ENCODE measurements at places on chromosomes 4 and X. TPM values are rescaled to one million over a fixed set of nuclear protein-coding genes. Genes with fewer than 3 reads are reported as not detected.
A peak's percentile ranks its signal among the peaks of the same experiment; 100 is the strongest.

Gene CLTRN
- 1.6 TPM for polyA plus RNA-seq

Gene MTNR1A
- 0.16 TPM for polyA plus RNA-seq

Gene FANCB
- 0.51 TPM for polyA plus RNA-seq

DNA sequence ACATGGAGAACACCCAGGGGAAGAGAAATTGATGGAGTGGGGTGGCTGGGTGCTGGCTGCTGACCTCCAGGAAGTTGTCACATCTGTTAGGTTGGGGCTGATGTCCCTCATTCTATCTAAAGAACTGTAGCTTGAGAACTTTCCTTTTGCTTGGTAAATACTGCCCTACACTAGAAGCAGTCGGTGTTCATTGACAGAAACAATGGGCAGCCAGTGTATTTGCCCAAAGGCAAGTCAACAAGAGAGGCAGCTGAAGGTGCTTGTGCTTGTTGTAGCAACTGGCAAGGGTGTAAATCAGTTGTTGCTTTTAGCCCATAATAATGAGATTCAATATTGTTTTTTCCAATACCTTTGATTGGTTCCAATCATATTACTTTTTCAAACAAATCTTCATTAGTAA lies 956 bp downstream of the TMEM154 start:
- H3K4me3 ChIP-seq: no peak overlapping the region
- H3K36me3 ChIP-seq: no peaks in the 10 kb centered on the region
- peaks cover 7% of the 10 kb centered on the region for H3K4me1 ChIP-seq
- DNase-seq: no peak

Gene KDR
- polyA plus RNA-seq: 21.1 TPM

DNA sequence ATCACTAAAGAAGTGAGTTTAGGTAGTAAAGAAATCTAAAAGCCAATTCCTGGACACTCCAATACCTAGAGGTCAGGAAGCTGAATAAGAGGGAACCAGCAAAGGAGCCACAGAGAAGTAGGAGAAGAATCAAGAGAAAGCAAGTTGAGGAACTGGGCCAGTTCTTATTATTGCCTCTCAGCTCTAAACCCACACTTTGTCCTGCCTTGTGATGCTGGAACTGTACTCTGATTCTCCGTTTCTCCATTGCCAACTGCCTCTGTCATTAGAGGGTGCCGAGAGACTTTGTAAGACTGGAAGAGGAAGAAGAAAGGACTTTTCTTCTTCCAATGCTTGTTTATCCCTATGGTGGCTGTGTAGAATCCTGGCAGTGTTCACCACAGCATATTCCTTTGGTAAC lies 38.6 kb downstream of the NSUN7 start:
- no peaks in the 10 kb centered on the region for H3K27me3 ChIP-seq
- H3K4me1 ChIP-seq: no peaks in the 10 kb centered on the region
- H3K36me3 ChIP-seq: no peaks in the 10 kb centered on the region
- H3K27ac ChIP-seq: no peak overlapping the region

GRCh38 chr4:112140536-112140935 lies 4.7 kb upstream of the FAM241A start:
- H3K36me3 ChIP-seq: no peaks in the 10 kb centered on the region
- DNase-seq: no peak
- H3K27me3 ChIP-seq: no peaks in the 10 kb centered on the region
- H3K4me1 ChIP-seq: no peaks in the 10 kb centered on the region
- no peak overlapping the region for H3K4me3 ChIP-seq

GRCh38 chrX:9598344-9598743 lies 133.5 kb downstream of the TBL1X start:
- DNase-seq: no peak
- H3K36me3 ChIP-seq: no peaks in the 10 kb centered on the region
- no peaks in the 10 kb centered on the region for H3K27me3 ChIP-seq
- no peak overlapping the region for H3K27ac ChIP-seq
- no peaks in the 10 kb centered on the region for H3K4me1 ChIP-seq

Gene TMPRSS11A
- polyA plus RNA-seq: not detected

Gene PDE6B
- 2.7 TPM for polyA plus RNA-seq

GRCh38 chrX:108384783-108385182 lies 53.4 kb downstream of the COL4A6 start:
- H3K27ac ChIP-seq: no peak overlapping the region
- no peaks in the 10 kb centered on the region for H3K4me1 ChIP-seq
- peaks cover 18% of the 10 kb centered on the region for H3K27me3 ChIP-seq
- DNase-seq: no peak
- no peaks in the 10 kb centered on the region for H3K36me3 ChIP-seq
- H3K4me3 ChIP-seq: no peak overlapping the region

Gene TMSB15B
- polyA plus RNA-seq: 3.3 TPM

DNA sequence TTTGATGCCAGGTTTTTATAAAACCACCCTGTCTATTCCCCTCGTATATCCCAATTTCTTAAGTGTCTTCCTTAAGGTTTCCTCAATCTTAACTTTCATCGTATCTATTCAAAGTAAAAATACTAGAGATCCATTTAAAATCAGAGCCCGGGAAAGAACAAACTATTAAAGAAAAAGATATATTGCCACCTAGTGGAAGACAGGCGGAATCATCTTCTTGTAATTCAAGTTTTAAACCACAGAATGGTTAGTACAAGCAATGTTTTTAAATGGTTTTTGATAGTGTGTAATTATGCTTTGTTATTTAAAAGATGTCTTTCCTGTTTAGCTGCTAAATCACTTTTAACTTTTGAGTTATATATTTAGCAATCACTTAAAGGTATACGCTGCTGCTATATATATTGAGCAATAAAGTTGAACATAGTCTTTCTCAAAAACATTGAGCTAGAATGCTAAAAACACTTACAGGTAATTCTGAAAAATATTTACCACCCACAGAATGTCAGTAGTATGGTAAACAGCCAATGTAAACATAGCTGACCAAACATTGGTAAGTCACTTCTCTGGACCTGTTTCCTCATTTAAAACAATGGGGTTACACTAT lies 18.2 kb downstream of the PRDM8 start:
- no peak for DNase-seq
- peaks cover 26% of the 10 kb centered on the region for H3K27me3 ChIP-seq
- no peak overlapping the region for H3K27ac ChIP-seq
- no peaks in the 10 kb centered on the region for H3K36me3 ChIP-seq
- no peak overlapping the region for H3K4me3 ChIP-seq

DNA sequence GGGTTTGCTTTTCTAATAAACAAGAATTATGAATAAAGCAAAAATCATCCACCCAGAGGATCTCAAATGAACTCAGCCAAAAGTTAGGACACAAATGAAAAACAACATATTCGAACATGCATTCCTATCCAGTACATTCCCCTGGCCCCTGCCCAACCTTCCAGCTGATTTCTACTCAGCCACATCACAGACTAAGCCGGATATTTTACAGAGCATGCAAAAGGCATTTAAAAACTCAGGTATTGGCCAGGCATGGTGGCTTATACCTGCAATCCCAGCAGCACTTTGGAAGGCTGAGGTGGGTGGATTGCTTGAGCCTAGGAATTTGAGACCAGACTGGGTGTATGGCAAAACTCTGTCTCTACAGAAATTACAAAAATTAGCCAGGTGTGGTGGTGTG lies 54.6 kb downstream of the RELL1 start:
- no peak overlapping the region for H3K4me3 ChIP-seq
- no peaks in the 10 kb centered on the region for H3K27me3 ChIP-seq
- peaks cover 10% of the 10 kb centered on the region for H3K36me3 ChIP-seq
- H3K27ac ChIP-seq: no peak overlapping the region

Gene MAOA
- 70.0 TPM for polyA plus RNA-seq

DNA sequence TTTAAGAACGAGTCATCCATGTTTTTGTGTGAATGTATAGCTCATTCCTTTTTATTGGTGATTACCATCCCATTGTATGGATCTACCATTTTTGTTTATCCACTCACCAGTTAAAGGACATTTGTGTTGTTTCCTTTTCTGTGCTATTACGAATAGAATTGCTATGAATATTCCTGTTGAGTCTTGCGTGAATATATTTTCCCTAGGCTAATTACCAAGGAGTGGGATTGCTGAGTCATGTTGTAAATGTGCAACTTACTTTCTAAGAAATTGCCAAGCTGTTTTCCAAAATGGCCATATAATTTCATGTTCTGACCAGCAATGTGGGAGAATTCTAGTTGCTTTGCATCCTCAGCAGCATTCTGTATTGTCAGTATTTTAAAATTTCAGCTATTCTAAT lies 51.3 kb downstream of the YIPF6 start:
- H3K27me3 ChIP-seq: no peaks in the 10 kb centered on the region
- H3K4me1 ChIP-seq: no peaks in the 10 kb centered on the region
- H3K36me3 ChIP-seq: no peaks in the 10 kb centered on the region
- H3K4me3 ChIP-seq: no peak overlapping the region

DNA sequence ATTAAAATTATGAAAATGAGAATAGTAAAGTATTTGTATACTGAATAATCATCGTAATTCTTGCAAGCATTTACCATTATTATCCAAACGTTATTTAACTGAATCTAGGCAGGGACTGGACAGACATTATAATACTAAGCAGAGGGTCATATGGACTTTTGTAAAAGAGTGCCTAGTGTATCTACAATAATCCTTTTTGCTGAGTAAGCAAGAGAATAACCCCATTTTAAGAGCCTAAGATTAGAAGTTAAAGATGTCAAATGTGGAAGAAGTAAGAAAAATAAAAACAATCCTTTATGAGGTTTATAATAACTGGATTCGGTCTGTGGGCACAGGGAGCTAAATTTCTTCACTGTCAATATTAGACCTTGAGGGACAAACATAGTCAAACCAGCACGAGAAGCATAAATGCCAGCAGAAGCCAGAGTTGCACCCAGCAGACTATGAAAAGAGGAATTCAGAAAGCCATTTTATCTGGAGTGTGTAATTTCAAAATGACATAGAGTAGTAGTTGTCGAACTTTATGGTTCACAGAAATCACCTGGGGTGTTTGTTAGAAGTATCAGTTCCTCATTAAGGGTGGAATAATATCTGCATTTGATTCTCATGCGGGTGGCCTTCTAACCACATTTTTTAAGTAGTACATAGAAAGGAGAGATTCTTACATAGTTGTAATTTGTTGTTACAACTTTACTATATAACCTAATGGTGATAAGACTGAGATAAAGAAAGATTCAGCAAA lies 39.7 kb upstream of the DCLK2 start:
- no peak overlapping the region for H3K4me3 ChIP-seq
- H3K36me3 ChIP-seq: no peaks in the 10 kb centered on the region

DNA sequence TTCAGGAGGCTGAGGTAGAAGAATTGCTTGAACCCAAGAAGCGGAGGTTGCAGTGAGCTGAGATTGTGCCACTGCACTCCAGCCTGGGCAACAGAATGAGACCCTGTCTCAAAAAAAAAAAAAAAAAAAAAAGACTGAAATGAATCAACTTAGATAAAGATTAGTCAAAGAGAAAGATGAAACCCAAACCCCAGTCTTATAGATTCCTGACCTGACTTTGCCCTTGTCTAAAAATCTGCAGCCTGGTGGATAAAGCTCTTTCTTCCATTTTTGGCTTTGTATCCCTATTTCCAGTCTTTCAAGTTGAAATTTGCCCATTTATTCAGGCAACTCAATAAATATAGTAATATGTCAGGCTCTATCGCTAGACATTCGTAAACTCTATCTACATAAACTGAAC lies 39.3 kb upstream of the SPINK2 start:
- H3K36me3 ChIP-seq: no peaks in the 10 kb centered on the region
- H3K4me3 ChIP-seq: no peak overlapping the region
- no peak for DNase-seq

Gene HSD17B13
- 3.1 TPM for polyA plus RNA-seq

DNA sequence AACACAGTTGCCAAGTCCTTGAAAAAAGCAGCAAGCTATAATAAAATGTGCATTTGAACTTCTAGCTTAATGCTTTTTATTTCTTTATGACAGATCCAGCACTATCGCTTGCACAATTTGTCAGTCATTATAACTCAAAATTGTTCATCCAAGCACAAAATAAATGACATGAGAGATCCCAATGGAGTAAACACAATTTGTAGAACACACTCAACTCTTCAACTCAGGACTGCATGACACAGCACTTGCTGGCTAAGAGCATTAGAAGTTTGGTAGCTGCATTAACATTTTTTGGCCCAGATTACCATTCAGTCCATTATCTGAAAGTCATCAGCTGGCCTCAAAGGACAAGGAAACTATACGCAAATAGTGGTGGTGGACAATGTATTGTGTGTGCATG lies 530.1 kb downstream of the INPP4B start:
- peaks cover 3% of the 10 kb centered on the region for H3K4me1 ChIP-seq
- H3K4me3 ChIP-seq: no peak overlapping the region
- H3K27me3 ChIP-seq: no peaks in the 10 kb centered on the region
- H3K27ac ChIP-seq: no peak overlapping the region
- DNase-seq: peak; percentile 51
- H3K36me3 ChIP-seq: no peaks in the 10 kb centered on the region

- no peaks in the 10 kb centered on the region for H3K4me1 ChIP-seq
- H3K27ac ChIP-seq: no peak overlapping the region
- peaks cover 10% of the 10 kb centered on the region for H3K36me3 ChIP-seq
- no peak overlapping the region for H3K4me3 ChIP-seq
- peak; percentile 8 for DNase-seq
Measured at GRCh38 chr4:3413217-3413671, 28.5 kb upstream of the HGFAC start.

DNA sequence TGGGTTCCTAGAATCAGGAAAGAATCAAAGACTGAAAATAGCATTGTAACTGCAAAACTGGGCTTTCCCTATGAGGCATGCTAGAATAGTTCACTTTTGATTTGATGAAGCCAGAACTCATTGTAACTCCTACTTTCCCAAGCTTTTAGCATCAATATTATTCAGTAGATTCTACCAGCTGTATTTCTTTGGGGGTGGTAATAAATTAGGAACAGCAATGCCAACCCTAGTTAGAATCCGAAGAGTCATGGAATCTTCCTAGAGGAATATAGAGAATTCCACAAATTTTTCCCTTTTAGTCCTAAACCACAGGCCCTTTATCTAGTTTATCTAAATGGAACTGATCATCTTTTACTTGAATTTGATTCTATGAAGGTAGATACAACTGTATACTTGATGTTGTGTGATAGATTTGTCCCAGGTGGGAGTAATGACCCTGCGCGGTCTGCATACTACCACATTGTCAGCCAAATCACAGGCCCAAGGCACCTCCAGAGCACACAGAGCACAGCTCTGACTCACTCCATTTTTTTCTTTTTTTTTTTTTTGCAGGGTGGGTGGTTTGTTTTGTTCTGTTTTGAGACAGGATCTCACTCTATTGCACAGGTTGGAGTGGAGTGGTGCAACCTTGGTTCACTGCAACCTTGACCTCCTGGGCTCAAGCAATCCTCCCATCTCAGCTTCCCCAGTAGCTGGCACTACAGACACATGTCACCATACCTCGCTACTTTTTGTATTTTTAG lies 66.6 kb downstream of the EDNRA start:
- no peaks in the 10 kb centered on the region for H3K27me3 ChIP-seq
- H3K27ac ChIP-seq: no peak overlapping the region
- no peaks in the 10 kb centered on the region for H3K4me1 ChIP-seq
- H3K4me3 ChIP-seq: no peak overlapping the region
- DNase-seq: no peak

Gene TBX22
- polyA plus RNA-seq: not detected

Gene GNRHR
- not detected for polyA plus RNA-seq

- no peak overlapping the region for H3K27ac ChIP-seq
- no peaks in the 10 kb centered on the region for H3K4me1 ChIP-seq
- H3K36me3 ChIP-seq: no peaks in the 10 kb centered on the region
- no peak overlapping the region for H3K4me3 ChIP-seq
- no peaks in the 10 kb centered on the region for H3K27me3 ChIP-seq
Measured at GRCh38 chr4:22045051-22045630, 96.6 kb upstream of the KCNIP4 start.

GRCh38 chrX:68724531-68725020 lies 77.1 kb downstream of the STARD8 start:
- no peaks in the 10 kb centered on the region for H3K4me1 ChIP-seq
- no peak for DNase-seq
- H3K27ac ChIP-seq: no peak overlapping the region
- no peaks in the 10 kb centered on the region for H3K27me3 ChIP-seq
- H3K4me3 ChIP-seq: no peak overlapping the region

Gene BEX1
- 1.9 TPM for polyA plus RNA-seq

GRCh38 chrX:74492720-74493201 lies 71.5 kb downstream of the SLC16A2 start:
- H3K27ac ChIP-seq: no peak overlapping the region
- no peaks in the 10 kb centered on the region for H3K4me1 ChIP-seq
- no peak for DNase-seq
- H3K36me3 ChIP-seq: no peaks in the 10 kb centered on the region
